ENCODE measurements at places on chromosomes 1 and 21. TPM values are rescaled to one million over a fixed set of nuclear protein-coding genes. Genes with fewer than 3 reads are reported as not detected.

Gene CD1B
- not detected for total RNA-seq

Gene MAN1C1
- 45.1 TPM for total RNA-seq

GRCh38 chr1:213419401-213420030, 368.5 kb downstream of the RPS6KC1 start:
- H3K27ac ChIP-seq: no peak overlapping the region
- no peaks in the 10 kb centered on the region for H3K4me1 ChIP-seq
- H3K4me3 ChIP-seq: no peak overlapping the region
- DNase-seq: no peak

Gene DNALI1
- total RNA-seq: not detected

Gene DISP1
- 4.2 TPM for total RNA-seq

Gene DBT
- 16.8 TPM for total RNA-seq

Gene ARV1
- 14.2 TPM for total RNA-seq

- no peaks in the 10 kb centered on the region for H3K27me3 ChIP-seq
- no peak for DNase-seq
- H3K4me3 ChIP-seq: no peak overlapping the region
- H3K4me1 ChIP-seq: no peaks in the 10 kb centered on the region
Observed at GRCh38 chr1:203250911-203251310, 21.4 kb upstream of the CHIT1 start.

Gene NBPF26
- 70.0 TPM for total RNA-seq

- no peaks in the 10 kb centered on the region for H3K36me3 ChIP-seq
- no peaks in the 10 kb centered on the region for H3K4me1 ChIP-seq
- no peak for DNase-seq
- no peaks in the 10 kb centered on the region for H3K27me3 ChIP-seq
Observed at GRCh38 chr1:118151312-118151937, 33.6 kb downstream of the SPAG17 start.
